ENCODE measurements at places on chromosomes 11 and 22.

GRCh38 chr11:33690290-33691065 is 10.1 kb downstream of the C11orf91 start:
- DNase-seq, result peak; percentile 99

DNA sequence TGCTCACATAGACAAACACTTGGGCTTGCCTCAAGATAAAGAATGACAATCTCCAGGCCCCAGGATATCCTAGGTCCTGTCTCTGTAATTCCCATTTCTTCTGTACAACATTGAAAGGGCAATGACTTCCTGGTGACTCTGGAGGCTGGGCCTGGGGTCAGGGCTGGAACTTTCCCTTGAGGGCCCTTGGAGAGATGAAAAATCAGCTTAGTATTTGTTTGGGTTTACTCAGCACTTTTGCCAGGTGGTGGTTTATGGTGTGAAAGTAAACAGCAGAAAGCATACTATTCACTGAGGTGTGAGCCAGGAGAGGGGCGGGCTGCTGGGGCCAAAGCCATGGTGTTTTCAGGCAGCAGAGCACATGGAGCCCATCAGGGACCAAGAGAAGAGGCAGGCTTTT is 214.7 kb upstream of the NARS2 start:
- DNase-seq, result no peak

DNA sequence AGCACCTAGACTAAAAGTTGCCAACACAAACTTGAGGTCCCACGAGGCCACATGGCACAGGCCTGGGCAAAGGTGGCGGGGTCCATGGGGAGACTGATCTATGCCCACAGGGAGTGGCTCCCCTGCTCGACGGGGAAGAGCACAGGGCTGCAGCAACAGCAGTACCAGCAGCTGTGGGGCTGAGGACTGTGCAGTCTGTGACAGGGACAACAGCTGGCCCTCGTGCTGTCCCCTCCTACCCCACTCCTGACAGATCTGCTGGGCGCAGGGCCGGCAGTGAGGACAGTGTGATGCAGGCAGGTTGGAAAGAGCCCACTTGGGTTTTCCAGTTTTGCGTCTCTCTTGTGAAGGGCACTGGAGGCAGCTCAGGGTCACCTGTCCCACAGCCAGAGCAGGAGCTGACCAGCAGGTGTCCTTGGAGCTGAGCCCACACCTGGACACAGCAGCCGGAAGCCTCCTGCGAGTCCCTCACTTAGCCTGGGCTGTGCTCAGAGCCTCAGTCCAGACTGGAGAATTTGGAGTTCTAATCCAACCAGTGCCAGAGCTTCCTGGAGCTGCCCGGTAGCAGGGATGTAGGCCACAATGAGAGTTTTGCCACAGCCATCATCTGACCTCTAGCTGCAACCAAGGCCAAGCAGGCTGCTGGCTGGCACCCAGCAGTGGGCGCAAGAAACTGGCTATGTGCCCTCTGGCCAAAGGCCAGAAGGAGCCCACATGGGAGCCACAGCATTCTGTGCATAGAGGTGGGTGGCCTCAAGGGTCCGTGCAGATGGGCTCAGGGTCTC is 3.6 kb upstream of the GAS2L1 start:
- DNase-seq, result no peak

- peak; percentile 61 for DNase-seq
These were observed 42.2 kb upstream of the INCENP start for GRCh38 chr11:62081378-62082291.

DNA sequence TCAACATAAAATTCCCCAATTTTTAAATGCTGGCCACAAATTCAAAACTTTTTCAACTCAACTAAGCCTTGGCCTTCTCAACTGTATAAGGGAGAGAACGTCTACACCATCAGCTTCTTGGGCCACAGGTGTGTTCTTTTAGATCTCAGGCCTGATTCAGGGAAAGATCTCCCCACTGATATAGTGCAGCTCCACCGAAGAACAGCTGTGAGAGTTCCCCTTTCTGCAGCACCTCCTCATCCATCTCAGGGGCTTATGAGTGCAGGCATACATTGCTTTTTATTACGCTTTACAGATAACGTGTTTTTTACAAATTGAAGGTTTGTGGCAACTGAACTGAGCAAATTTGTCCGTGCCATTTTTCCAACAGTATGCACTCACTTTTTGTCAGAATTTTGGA is 8.0 kb upstream of the CD82 start:
- no peak for DNase-seq

DNA sequence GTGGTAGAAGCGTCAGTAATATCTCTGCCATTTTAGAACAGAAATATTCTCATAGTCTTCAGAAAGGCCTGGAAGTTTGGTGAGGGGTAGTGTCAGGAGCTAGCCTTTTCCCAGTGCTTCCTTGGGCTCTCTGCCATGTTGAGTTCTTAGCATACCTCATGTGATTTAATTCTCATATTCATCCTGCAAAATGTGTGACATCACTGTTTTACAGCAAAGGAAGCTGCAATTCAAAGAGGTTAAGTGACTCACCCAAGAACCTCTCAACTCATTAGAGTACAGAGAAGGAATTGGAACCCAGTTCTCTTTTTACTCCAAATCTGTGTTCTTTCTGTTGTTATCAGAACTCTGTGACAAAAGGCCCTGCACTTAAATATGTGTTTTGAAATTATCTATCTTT is 72.1 kb downstream of the RNF169 start:
- DNase-seq, result peak; percentile 91

GRCh38 chr11:17548444-17548843 is 1.4 kb downstream of the OTOG start:
- peak; percentile 17 for DNase-seq

- peak; percentile 63 for DNase-seq
These were observed 48.0 kb upstream of the CADM1 start for GRCh38 chr11:115552151-115552772.

DNA sequence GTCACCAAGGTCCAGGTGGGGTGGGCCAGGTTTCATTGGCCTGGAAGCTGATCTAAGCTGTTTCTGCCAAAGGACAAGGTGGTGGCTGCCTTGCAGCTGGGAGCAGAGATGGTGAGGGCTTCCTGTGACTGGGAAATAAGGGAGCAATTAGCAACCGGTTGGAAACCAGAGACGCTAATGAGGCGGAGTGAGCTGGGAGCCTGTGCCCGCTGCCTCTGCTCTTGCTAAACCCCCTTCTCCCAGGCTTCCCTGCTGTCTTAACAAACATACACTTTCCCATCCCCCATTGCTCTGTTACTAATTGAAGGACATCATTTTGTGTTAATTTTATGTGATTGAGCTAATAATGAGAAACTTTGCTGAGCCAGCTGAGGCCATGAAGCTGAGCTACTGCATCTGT is 121.8 kb downstream of the INSC start:
- no peak for DNase-seq

DNA sequence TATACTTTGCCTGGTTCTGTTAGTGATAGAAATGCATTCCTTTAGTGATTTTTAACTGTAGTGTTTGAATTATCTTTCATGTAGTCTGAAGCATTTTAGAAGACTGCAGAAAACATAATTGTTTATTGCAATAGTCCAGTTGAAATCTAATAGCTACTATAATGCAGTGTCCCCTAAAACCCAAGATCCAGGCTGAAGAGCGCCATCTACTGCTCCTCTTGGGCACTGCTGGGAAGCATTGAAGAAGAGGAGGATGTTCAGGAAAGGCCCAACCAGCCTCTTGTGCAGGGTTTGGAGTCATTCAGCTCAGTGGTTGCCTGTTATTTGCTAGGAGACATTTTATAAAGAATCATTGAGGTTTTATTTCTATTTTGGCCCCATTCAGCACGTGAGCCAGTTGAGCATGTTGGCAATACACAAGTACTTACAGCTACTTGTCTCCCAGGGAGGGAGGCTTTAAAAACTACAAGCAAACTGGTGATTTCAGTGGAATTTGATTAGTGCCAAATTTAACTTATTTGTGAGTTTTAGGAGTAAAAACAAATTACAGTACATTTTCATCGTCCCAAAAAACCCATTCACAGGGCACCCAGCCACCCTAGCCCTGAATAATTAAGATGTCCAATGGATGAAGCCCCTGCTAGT is 74.9 kb upstream of the HORMAD2 start:
- peak; percentile 66 for DNase-seq

- peak; percentile 89 for DNase-seq
These were observed 227.8 kb downstream of the ETS1 start for GRCh38 chr11:128359515-128359914.

DNA sequence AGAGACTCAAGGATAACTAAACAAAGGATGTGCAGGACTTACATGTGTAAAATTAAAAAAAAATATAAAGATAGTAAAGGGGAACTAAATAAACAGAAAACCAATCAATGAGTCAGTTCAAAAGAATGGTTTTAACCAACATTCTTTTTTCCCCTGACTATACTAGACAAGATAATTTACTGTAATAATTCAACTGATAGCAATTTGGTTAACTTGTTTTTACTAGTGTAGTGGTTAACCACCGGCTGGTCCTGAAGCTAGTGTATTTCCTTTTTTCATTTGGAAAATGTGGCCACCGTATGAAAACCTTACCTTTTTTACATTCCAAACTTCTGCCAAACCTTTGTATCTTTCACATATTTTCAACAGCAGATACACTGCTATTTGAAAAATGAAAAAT is 123.1 kb downstream of the ARHGAP42 start:
- peak; percentile 86 for DNase-seq

DNA sequence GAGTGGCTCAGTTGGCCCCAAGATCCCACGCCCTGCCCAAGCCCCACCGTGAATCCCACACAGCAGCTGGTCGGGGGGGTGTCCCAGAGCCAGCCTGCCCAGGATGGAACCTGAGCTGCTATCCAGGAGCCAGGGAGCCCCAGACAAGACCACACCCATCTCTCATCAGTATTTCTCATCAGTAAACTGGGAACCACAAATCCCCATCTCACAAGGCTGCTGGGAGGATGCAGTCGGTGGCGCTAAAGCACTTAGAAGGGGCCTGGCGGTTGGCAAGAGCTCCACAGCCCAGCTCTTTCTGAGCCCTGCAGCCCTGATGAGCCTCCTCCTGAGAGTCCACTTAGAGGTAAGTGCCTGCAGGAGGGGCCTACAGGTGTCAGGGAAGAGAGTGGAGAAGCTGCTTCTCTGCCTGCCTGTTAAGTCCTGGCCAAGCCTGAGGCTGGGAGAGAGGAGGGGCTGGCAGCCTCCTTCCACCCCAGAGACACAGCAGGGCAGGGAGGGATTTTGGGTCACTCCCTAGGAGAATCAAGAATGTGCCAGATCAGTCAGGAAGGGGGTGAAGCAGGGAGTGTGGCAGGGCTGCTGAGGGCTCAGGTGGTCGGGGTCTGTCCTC is 6.1 kb downstream of the FADS3 start:
- peak; percentile 46 for DNase-seq

GRCh38 chr22:42327462-42328129 is 57.1 kb upstream of the TCF20 start:
- DNase-seq, result no peak

Measured in M059J (cell line).